Peyer's patch (tissue), 4 donors: ENCODE measurements at places on chromosomes 11 and 22. TPM values are rescaled to one million over a fixed set of nuclear protein-coding genes. Genes with fewer than 3 reads are reported as not detected.

The PRODH gene
- total RNA-seq: 176 TPM

DNA sequence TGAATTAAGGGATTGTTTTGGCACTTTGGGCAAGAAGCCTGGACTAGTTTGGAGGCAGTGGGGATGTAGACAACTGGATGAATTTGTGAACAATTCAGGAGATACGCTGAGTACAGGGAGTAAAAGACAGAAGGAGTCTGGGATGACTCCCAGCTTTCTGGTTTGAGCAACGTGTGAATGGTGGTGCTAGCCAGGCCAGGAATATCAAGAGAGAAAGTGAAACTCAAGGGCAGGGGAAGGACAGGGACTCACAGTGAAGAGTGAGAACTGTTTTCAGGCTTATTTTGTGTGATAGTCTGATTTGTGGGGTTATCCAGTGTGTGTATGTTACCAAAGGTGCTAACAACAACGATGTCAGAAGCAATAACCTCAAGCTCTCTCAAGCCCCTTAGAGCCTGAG, 15.9 kb downstream of the CHRM1 start:
- DNase-seq: no peak

The AQP11 gene
- 16.8 TPM for total RNA-seq

The UPK3A gene
- total RNA-seq: not detected

The CHRM4 gene
- total RNA-seq: 13.2 TPM

DNA sequence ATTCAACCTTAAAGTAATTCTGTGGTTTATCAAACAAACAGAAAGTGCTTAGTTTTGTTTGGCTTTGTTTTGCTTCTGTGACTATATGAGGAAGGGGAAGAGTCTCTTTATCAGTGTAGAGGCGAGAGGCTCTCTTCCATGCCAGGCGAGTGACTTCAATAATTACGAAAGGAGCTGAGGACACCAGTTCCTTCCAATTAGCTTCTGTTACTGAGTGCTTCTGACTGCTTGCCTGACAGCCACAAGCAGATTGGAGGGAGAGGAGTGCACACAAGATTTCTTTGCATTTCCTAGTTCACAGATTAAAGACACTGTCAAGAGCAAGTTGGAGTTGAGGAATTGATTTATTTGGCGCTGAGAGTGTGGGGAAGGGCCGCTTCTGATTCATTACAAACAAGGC, 1484.5 kb upstream of the TENM4 start:
- no peak for DNase-seq

DNA sequence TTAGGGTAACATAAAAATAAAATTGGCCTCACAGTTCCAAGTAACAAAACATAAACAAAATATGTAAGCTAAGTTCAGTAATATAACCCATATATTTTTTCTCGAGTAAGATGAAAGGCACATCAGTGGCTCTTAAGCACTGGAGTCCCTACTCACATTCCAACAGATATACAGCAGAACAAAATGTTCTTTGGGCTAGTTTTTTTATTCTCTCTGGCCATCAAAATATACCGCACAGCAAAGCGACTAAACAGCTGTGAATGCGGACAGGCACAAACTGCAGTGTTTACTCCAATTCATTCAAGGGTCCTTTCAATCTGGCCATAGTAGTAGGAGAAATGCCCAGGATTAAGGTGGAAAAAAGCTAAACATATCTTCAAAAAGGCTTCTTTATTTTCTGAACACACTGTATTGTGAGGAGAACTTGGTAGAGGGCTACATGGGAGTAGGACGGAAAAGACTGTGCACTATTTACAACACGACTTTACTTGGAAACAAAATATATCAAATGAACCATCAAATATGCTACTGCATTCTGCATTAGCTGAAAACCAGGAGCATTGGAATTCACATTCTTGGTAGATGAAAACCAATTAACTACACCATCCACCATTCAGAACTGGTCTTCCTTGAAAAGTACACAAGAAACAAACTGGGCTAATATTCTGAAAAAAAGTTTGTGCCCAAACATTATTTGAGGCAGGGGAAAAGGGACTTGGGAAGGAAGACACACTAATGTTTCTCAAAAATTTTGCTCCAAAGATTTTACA, 4.4 kb downstream of the CDON start:
- DNase-seq: no peak

- no peak for DNase-seq
Observed at GRCh38 chr22:47605886-47606285, 843.4 kb downstream of the TBC1D22A start.

GRCh38 chr11:127653076-127653475, 652.5 kb upstream of the KIRREL3 start:
- DNase-seq: no peak

DNA sequence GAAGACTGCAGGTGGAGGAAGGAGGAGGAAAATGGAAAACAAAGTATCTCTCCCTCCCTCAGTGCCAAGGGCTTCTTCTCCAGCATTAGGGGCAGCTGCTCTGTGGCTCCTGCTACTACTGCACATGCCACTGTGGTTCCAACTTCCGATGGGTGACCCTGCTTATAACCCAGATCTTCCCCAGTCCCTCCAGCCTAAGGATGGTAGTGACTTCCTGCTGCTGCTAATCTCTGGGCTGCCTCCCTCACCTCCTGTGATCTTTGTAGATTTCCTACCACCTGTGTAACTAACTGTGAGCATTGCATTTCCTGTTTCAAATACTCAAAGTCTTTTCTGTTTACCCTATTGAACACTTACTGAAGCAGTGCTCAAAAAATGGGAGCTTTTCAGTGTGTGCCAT, 28.7 kb upstream of the TRPC6 start:
- DNase-seq: no peak

GRCh38 chr11:124823512-124824376, 23.5 kb upstream of the MSANTD2 start:
- no peak for DNase-seq

DNA sequence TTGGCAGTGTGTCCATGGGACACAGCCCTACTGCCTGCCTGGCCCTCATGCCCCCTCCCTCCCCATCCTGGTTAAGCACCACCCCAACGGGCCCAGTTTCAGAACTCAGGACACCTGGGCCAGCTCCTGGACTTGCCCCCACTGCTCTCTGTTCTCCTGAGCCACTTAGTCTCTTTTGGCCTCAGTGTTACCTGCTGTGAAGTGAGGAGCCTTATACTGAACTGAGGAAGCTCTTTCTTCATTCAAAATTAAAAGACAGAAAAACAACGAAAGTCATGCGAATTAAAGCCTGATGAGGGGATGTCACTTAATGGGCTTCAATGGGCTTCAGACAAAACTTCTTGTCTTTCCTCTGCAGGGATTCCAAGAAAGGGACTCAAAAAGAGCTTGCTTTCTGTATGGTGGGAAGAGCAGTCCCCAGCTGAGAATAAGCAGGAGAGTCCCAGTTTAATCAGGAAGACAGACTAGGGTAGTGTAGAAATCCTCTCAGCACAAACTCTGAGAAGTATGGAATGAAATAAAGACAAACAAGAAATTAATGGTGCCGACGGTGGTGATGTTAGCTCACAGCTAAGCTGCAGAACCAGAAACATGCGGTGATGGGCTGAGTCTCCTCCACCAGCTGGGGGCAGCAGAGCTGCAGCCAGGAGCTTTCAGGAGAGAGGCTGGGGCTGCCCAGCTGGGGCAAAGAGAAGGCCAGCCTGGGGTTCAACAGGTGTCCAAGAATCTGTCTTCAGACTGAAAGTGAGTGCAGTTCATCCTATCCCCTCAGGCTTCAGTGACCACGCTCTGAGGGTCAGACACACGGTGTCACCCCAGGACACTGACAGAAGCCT, 101.0 kb downstream of the GGTLC2 start:
- peak; percentile 67 for DNase-seq

The FAM227A gene
- total RNA-seq: 18.2 TPM

DNA sequence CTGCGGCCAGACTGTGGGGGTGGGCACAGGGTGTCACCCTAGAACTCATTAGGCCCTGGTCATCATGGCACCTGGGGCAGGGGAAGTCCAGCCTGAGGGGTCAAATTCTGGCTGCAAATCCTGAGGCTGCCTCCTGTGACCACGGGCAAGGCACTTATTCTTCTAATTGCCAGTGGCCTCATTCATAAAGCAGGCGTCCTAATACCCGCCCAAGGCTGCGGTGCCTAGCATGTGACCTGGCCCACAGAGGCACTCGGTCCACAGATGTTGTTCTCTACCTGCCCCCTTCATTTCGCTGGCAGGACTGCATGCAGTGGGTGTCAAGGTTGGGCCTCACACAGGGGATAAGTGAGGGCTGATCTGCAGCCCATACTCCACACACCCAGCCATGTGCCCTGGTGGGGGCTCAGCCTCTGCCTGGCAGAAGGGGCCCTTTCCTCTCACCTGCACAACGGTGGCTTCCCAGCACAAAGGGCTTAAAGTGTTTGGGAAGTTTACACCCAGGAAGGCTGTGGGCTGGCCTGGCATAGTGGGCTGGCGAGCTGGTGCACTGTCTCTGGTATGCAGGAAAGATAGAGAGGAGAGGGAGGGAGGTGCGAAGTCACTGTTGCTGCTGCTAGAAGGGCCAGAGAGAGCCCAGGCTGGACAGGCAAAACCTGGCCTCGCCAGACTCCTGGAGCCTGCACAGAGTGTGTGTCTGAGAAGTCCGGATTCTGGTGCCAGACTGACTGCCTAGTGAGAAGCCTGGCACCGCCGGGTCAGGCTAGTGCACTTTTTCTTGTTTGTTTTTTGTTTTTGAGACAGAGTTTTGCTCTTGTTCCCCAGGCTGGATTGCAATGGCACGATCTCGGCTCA, 3.2 kb downstream of the MPST start:
- DNase-seq: no peak

DNA sequence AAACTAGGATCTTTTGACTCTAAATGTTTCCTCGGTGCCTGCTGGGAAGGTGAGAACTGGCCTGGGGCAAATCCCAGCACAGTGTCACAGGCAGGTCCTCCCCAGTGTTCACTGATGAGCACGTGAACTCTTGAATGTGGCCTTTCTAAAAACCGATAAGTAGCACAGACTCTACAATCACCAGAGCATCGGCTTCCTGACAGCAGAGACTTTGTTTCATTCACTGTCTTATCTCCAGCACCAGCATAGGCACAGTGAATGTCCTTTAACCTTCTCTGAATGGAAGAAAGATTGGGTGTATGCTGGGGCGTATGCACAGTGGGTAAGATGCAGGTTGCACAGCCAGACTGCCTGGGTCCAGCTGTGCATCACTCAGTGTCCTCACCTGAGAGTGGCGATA, 59.3 kb upstream of the EIF3D start:
- no peak for DNase-seq
